ENCODE measurements at places on chromosomes 6 and 20.

DNA sequence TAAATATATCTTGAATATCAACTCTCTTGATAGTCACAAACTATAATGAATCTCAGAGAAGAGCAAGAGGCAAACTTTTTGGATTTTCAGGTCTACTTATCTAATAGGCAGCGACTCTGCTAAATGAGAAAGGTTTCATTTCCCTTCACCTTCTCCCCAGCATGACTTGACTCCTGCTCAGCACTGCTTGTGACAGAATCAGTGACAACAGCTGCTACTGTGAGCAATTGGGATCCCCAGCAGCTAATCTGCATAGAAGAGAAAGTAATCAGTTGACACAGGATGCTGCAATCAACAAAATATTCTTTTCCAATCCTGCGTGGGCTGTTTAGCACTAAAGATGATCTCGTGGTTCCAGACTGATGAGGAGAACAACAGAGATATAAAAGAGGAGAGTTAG is 205.5 kb downstream of the MMUT start:
- DNase-seq: no peak

GRCh38 chr6:136963259-136963658 is 41.2 kb downstream of the SLC35D3 start:
- DNase-seq: no peak

DNA sequence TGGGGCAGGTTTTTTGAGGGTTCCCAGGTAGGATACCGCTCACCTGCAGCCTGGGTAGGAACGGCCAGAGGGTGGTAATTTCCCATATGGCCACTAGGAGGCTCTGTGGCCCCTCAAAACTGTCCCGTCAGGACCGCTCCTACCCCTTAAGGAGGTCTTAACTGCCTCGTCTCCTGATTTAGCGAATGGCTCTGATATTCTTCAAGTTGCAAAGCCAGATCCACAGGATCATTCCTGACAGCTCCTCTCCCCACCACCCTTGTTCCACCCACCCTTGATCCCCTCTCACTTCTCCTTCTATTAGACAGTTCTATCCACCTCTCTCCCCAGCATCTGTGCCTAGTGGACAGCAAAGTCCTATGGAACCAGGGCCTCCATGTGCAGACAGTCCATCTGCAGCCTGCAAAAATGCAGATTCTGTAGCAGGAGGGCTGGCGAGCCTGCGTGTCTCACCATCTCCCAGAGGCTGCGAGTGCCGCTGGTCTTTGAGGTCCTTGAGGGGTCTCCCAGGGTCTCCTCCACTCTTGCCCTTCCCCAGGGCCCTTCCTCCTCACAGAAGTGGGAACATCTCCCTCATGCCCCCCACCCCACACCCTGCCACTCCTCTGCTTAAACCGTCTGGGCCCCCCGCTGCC is 34.3 kb upstream of the ZBP1 start:
- DNase-seq: no peak

DNA sequence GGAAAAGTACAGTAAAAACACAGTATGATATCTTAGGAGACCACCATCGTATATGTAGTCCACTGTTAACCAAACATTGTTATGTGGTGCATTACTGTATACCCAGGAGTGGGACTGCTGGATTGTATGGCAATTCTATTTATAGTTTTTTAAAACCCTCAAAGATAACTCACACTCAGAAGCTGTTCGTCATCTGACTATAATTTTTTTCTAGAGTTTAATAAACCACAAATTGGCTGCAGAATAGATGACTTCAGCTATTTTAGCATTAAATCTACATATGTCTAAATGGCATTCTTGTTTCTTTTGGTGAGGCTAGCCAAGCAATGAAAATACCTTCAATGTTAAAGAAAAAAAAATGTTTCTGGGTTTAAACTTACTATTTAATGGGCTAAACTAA is 134.2 kb upstream of the BMP5 start:
- no peak for DNase-seq

DNA sequence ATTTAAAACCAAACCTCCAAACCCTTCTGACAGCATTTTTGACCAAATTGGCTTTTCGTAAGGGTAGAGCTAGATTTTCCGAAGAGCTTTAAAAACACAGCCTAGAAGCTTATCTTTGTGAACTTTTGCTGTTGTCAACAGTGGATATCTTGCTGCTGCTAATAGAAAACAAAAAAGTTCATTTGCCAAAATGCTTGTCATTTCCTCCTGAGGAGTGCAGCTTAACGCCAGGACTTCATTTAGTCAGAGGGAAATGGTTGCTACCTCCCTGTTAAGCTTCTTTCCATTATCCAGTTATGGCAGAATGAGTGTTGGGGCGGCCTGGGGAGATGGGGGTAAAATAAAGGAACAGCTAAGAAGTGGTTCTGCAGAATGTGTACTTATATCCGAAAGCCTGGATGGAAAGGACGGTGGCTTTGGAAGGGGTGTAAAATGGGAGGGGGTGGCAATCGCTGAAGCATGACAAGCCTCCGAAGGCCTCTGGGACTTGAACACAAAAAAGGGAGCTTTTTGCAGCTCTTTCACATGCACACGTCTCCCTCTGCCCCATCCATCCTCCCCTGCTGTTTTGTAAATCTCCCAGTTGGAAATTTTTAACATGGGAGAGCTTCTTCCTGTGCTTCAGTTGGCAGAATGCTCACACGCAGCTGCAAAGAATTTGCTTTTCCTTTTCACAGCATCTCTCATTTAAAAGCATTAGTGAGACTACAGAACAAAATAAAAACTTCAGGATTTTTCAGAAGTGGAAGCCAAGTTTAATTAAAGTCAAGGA is 22.5 kb downstream of the JARID2 start:
- DNase-seq: no peak

- DNase-seq: no peak
Observed at GRCh38 chr20:22303523-22303922, 280.8 kb downstream of the FOXA2 start.

DNA sequence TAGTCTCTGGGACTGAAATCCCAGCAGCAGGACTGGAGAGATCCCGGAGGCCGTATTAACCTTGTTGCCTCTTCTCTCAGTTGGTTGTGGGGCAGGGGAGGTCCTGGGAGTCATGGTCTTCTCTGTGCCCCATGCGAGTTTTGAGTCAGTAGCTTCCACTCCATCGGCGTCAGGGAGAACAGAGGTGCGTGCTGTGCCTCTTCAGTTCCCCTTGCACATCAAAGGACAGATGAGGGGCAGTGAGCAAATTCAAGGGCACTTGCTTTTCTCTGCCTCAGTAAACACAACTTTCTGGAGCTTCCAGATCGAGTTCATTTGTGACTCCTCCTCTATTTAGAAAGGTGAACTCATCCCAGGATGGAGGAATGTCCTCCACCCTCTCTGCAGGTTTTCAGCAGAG is 48.6 kb downstream of the MOCS1 start:
- no peak for DNase-seq

DNA sequence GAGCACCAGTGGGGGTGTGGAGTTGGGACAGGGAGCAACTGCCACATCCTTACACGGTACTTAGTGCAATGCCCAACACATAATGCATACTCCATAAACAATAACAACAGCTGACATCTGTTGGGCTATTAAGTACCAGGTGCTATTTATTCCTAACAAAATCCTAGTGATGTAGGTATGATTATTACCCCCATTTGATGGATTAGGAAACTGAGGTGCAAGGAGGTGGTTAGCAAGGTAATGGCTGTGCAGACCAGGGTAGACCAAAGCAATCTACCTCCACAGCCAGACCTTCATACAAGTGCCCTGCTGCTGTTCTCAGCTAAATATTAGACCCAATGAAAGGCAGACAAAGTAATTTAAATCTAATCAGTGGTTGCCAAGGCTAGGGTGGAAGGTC is 36.8 kb downstream of the SLC13A3 start:
- no peak for DNase-seq

GRCh38 chr6:151351146-151351700 is 40.1 kb downstream of the ZBTB2 start:
- DNase-seq: no peak

- DNase-seq: no peak
Observed at GRCh38 chr20:11452326-11452725, 465.4 kb upstream of the BTBD3 start.

DNA sequence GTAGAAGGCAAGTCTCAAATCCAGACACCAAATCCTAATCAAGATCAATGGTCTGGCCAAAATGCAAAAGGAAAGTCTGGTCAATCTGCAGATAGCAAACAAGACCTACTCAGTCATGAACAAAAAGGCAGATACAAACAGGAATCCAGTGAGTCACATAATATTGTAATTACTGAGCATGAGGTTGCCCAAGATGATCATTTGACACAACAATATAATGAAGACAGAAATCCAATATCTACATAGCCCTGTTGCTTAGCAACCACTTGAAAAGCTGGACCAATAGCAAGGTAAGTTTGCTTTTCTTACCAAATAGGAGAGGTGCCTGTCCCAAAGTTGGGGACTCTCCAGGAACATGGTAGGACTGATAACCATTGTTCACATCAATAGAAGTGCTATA is 2.0 kb downstream of the SEMG2 start:
- DNase-seq: no peak

GRCh38 chr20:61950641-61951071 is 115.0 kb downstream of the TAF4 start:
- DNase-seq: no peak

GRCh38 chr6:52416629-52417151 is 3.5 kb upstream of the EFHC1 start:
- DNase-seq: no peak

DNA sequence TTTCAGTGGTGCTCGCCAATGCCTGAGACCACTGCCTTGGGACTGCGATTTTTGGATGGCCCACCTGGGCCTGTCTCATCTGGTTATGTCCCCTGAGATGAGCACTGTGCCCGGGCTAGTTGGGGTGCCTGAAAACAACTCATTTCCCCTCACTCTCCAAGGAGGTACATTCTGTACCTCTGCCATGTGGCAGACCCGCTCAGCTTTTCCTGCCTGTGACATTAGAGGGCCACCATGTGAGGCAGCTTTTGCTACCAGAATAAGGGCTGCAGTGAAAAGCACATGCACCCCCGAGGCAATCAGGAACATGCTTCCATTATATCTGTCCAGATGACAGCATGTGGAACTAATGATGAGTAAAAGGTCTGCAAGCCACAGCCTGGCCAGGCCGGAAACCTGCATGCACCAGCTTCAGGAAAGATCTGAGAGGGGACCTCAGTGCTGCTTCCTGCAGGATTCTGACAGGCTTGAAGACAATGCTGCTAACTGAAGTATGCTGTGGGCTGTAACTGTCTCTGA is 11.3 kb upstream of the SRSF6 start:
- no peak for DNase-seq

- no peak for DNase-seq
Observed at GRCh38 chr6:43220439-43220951, 8.8 kb downstream of the DNPH1 start.

- no peak for DNase-seq
Observed at GRCh38 chr6:72559555-72559954, 62.3 kb upstream of the KCNQ5 start.

DNA sequence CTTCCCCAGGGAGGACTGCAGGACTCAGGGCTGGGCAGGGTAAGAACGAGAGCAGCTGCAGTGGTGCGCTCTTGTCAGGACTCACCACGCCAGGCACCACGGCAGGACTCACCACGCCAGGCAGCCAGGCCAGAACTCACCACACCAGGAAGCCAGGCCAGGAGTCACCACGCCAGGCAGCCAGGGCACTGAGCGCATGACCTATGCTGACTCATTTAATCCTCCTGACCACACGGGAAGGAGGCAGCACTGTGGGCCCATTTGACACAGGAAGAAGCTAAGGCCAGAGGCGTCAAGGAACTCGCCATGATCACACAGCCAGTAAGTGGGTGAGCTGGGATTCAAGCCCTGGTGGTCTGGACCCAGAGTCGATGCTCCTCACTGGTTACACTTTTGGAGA is 189.3 kb downstream of the PREX1 start:
- DNase-seq: no peak

- DNase-seq: no peak
Observed at GRCh38 chr6:168190646-168191443, 111.8 kb upstream of the FRMD1 start.

DNA sequence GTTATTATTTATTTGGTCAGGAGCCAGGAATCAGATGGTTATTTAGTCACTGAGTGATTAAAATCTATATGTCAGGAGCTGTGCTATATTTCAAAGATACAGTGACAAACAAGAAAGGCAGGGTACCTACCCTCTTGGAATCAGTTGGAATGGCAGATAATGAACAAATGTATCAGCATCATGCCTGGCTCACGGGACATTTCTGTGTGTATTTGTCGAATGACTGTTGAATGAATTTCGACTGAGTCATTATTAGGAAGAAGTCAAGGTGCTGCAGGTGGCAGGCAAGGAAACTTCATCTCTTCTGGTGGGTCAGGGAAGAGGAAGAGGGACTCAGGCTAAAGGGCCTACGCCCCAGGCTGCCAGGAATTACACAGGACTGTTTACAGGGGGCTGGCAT is 13.6 kb downstream of the PKIG start:
- DNase-seq: no peak

DNA sequence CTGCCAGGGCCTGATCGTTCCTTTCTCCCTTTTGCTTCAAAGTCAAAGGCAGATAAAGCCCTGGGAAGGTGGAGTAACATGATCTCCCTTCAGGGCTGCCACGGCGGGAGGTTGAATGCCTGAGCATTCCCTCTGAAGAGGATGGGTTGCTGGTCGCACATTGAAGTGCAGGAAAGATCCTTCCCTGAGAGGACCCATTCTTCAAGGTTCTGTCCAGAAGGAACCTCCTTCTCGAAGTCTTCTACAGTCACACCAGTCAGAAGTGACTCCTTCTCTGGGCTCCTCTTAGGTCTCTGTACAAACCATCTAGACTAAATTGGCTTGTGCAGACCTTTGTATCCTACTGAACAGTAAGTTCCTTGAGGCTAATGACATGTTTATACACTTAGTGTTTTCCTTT is 192.6 kb upstream of the VGLL2 start:
- no peak for DNase-seq

DNA sequence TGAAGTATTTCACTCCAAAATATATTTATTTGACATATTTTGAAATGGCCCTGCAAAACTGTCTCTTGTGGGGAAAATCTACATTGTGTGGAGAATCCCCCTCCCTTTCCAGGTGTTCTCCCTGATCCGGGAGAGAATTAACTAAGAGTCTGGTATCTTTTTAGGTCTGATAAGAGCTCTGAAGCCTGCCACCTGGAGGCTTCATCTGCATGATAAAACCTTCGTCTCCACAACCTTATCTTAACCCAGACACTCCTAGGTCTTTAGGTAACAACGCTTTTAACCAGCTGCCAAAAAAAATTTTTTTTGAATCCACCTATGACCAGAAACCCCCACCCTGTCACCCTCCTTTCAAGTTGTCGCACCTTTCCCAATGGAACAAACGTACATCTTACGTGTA is 43.0 kb downstream of the FAM184A start:
- DNase-seq: no peak

- no peak for DNase-seq
Observed at GRCh38 chr6:7960848-7961247, 50.3 kb upstream of the TXNDC5 start.

DNA sequence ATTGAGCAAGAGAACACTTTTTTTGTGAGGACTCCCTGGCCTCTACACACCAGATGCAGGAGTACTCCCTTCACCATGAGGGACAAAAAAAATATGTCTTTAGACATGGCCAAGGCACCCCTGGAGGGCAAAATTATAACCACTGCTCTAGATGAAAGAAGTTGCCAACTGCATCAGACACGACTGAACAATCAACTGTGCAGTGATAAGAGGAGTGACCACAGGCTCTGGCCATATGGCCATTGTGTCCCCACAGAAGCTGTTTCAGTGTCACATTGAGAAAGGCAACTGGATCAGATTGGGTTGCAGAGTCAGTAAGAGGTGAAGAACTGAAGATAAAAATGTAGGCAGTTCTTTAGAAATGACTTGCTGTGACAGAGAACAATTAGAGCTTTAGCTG is 85.7 kb downstream of the C6orf118 start:
- DNase-seq: no peak

Data from NCI-H187 treated with DMSO at 0.1 percent for 48 hours (cell line).